Muscle of leg (tissue), 16 donors: ENCODE measurements at places on chromosomes 2 and 18. TPM values are rescaled to one million over a fixed set of nuclear protein-coding genes. Genes with fewer than 3 reads are reported as not detected.
A peak's percentile ranks its signal among the peaks of the same experiment; 100 is the strongest.

Gene DSG1
- total RNA-seq: not detected

DNA sequence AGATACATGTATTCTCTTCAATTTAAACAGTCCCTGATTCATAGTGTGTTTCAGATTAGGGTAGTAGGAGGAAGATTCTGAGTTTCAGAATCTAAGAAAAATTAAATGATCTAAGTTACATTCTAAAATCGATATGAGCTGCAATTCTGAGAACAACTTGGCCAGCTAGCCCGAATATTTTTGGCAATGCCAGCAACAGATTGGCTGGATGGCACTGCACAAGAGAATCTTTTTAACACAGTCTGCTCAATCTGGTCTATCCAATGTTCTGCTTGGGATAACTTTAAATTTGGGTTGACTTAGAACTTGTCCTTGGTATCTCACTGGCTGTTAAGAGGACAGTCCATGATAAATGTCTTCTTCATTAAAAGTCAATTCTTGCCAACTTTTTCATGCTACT, 853.9 kb downstream of the NRXN1 start:
- no peaks in the 10 kb centered on the region for H3K27me3 ChIP-seq
- no peak overlapping the region for H3K4me3 ChIP-seq
- H3K27ac ChIP-seq: no peak overlapping the region
- no peak for DNase-seq

- no peak for DNase-seq
- H3K27me3 ChIP-seq: no peaks in the 10 kb centered on the region
- H3K36me3 ChIP-seq: no peaks in the 10 kb centered on the region
Measured at GRCh38 chr2:191187105-191187829, 36.5 kb upstream of the STAT4 start.

GRCh38 chr2:199979398-199979797, 24.0 kb downstream of the MAIP1 start:
- no peaks in the 10 kb centered on the region for H3K27me3 ChIP-seq
- peaks cover 20% of the 10 kb centered on the region for H3K4me1 ChIP-seq
- no peaks in the 10 kb centered on the region for H3K36me3 ChIP-seq

DNA sequence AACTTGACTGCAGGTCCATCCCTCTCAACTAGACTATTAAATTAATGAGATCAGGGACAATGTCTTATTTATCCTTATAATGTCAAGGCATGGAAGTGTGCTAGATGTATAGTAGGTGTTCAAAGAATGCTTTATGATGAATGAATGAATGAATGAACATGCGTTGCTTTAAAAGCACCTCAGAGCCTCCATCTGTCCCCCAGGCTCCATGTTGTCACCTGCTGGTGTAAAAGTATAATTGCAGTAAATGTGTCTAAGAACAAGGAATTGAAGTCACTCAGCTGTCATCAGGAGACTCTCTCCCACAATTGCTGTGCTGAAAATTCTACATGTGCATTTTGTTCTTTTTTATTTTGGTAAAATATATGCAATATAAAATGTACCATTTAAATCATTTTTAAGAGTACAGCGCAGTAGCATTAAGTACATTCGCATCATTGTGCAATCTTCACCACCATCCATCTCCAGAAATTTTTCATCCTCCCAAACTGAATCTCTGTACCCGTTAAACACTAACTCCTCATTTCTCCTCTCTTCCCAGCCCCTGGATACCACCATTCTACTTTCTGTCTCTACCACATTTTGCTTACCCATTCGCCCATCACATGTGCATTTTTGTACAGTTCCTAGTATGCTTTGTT, 52.6 kb downstream of the GNAL start:
- H3K36me3 ChIP-seq: no peaks in the 10 kb centered on the region
- H3K4me3 ChIP-seq: no peak overlapping the region
- no peak overlapping the region for H3K27ac ChIP-seq
- no peaks in the 10 kb centered on the region for H3K4me1 ChIP-seq

DNA sequence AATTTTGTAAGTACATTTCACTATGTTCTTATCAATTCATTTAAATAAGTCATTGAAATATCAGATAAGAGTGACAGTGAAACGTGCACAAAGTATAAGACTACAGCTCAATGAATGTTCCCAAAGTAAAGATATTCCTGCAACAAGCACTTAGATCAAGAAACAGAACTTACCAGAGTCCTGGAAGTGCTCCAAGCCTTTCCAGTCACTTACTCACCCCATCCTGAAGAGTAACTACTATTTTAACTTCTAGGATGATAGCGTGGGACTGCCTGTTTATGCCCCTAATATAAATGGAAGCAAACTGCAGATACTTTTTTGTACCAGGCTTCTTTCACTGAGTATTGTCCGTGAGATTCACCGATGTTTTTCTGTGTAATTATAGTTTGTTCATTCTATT, 768.9 kb downstream of the SLC4A3 start:
- H3K4me3 ChIP-seq: no peak overlapping the region
- no peaks in the 10 kb centered on the region for H3K27me3 ChIP-seq
- no peaks in the 10 kb centered on the region for H3K36me3 ChIP-seq
- no peak overlapping the region for H3K27ac ChIP-seq
- peak; percentile 38 for DNase-seq
- no peaks in the 10 kb centered on the region for H3K4me1 ChIP-seq

- DNase-seq: peak; percentile 70
- peak within 1 kb of the TSS; percentile 51 for H3K27ac ChIP-seq
- peaks cover 41% of the 10 kb centered on the region for H3K27me3 ChIP-seq
- H3K36me3 ChIP-seq: no peaks in the 10 kb centered on the region
- H3K4me1 ChIP-seq: peaks cover 19% of the 10 kb centered on the region
- peak within 1 kb of the TSS; percentile 56 for H3K4me3 ChIP-seq
Measured at GRCh38 chr18:57803103-57803969, at the start of gene ATP8B1. TSS of gene ATP8B1 (minus strand) at chr18:57803315. CDS start at chr18:57731807, 71,508 bp downstream.

Gene ABCG8
- total RNA-seq: not detected

- H3K27ac ChIP-seq: peak overlapping the region; percentile 33
- no peaks in the 10 kb centered on the region for H3K27me3 ChIP-seq
- DNase-seq: peak; percentile 55
- H3K4me1 ChIP-seq: no peaks in the 10 kb centered on the region
- H3K4me3 ChIP-seq: no peak overlapping the region
- peaks cover 18% of the 10 kb centered on the region for H3K36me3 ChIP-seq
Measured at GRCh38 chr2:182907081-182907830, 40.8 kb upstream of the FRZB start.

GRCh38 chr2:236501531-236501930, 68.1 kb upstream of the ACKR3 start:
- no peak for DNase-seq
- no peak overlapping the region for H3K4me3 ChIP-seq
- H3K27ac ChIP-seq: no peak overlapping the region
- H3K4me1 ChIP-seq: peaks cover 4% of the 10 kb centered on the region
- peaks cover 9% of the 10 kb centered on the region for H3K27me3 ChIP-seq
- H3K36me3 ChIP-seq: no peaks in the 10 kb centered on the region

GRCh38 chr2:96138179-96139145, at the start of gene ASTL:
TSS of gene ASTL (minus strand) at chr2:96138502. CDS start at chr2:96138436, 66 bp downstream.
- H3K4me3 ChIP-seq: no peak within 1 kb of the TSS
- DNase-seq: no peak
- H3K27me3 ChIP-seq: peaks cover 18% of the 10 kb centered on the region
- H3K27ac ChIP-seq: no peak within 1 kb of the TSS

DNA sequence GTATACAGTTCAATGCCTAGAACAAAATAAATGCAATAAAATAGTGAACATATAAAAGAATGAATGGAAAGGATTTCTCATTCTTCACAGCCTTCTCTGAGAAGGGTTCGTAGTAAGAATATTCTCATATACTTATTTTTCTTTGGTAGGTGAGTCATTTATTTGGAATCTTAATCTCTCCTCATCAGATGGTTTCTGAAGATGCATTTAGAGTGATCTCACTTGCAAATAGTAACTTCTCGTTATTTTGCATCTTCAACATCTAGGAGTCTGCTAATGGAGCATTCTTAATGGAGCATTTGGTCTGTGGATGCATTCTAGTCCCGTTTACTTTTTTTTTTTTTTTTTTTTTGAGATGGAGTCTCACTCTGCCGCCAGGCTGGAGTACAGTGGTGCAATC, 3.9 kb downstream of the UBXN4 start:
- H3K4me1 ChIP-seq: no peaks in the 10 kb centered on the region
- no peak overlapping the region for H3K27ac ChIP-seq
- no peaks in the 10 kb centered on the region for H3K27me3 ChIP-seq

GRCh38 chr2:3633089-3633981, 24.7 kb upstream of the ALLC start:
- no peaks in the 10 kb centered on the region for H3K27me3 ChIP-seq
- DNase-seq: peak; percentile 41
- no peak overlapping the region for H3K27ac ChIP-seq
- no peak overlapping the region for H3K4me3 ChIP-seq
- H3K36me3 ChIP-seq: no peaks in the 10 kb centered on the region
